MV-4-11 (cell line): ENCODE measurements at places on chromosomes 2 and 18.

GRCh38 chr2:8662239-8662879 is 19.5 kb upstream of the ID2 start:
- DNase-seq: no peak

GRCh38 chr2:25514043-25514637 is 159.2 kb downstream of the DTNB start:
- no peak for DNase-seq

DNA sequence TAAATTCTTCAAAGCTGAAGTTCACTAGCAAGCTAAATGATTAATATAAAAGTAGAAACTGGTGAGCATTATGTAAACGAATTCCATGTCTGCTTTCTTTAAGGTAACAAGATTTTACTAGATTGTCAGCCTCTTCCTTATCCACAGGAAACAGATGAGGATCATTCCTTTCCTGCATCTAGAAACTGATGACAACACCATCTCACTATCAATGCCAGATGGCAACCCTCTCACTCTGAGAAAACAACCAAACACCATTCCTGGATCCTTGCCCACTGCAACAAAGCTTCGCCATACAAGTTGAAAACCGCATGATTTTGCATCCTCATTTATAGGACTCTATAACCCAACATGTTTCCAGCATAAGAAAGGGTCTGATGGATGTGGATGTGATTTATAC is 122.9 kb downstream of the ZNF521 start:
- DNase-seq: no peak

DNA sequence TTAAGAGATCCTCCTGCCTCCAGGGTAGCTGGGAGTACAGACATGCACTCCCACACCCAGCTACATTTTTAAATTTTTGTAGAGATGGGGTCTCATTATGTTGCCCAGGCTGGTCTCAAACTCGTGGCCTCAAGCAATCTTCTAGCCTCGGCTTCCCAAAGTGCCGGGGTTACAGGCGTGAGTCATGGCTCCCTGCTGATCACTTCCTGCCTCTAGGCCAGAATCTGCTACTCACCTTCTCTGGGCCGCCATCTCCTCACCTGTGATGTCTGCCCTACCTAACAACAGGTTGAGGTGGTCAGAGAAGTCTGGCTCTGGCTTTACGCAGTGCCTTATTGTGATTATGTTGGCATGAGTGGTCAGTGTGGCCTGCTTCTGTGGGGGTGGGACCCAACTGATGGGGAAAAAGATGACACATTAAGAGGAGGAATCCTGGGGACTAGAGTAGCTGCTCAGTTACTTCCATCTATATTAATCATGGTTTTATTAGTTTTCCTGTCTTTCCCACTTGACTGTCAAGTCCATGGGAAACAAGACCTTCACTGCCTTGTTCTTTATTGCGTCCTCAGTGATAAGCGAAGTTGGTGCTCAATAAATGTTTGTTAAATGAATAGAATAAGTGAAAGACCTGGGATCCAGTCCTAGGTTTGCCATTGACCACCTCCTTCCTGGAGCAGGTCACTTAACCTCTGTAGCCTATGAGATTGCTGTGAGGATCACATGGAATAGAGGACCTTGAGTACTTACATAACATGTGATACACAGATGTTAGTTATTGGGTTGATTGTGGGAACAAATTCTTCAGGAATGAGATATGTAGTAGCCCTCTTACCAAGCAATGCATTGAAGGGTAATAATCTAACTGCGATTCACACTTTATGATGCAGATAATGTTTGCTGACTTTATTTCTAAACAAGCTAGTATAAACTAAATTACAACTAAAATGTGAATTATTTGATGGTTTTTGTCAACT is 15.7 kb downstream of the KCTD1 start:
- no peak for DNase-seq

DNA sequence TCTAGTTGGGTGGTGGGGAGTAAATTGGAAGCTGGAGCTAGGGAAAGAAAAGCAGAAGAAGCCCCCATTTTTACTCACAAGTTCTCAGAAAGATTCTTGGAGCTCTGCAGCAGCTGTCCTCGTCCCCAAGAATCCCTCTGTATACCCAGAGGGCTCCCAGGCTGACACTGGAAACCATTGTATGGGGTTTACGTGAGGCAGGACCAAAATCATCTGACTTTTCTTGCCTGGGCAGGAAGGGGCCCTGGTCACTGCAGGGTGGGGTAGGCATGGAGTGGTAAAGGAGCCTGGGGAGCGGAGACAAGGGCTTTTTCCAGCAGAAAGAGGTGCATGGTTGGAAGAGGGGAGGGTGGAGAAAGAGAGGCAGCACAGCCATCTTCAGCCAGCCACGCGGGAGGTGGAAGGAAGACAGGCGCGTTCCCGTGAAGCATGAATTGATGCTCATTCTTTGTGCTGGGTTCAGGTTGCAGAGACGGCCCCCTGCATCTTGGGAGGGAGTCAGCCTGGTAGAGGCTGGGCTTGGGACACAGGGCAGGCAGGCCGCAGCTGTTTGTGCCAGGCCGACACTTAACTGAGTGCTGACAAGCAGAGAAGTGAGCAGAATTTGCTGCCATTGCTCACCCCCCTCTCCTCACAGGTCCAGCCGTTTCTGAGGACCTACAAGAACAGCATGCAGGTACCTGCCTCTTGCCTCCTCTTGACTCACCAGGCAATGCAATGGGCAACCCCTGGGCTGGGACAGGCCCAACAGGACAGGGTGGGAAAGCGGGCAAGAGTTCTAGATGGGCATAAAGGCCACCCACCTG is 94.8 kb downstream of the PLB1 start:
- DNase-seq: no peak
